Activated CD4-positive, CD25-positive, alpha-beta regulatory T cell treated with anti-CD3 and anti-CD28 coated beads, Interleukin-2, amount 50 U/mL, for 24 hours (primary cell): ENCODE measurements at places on chromosomes 7 and 10.

DNA sequence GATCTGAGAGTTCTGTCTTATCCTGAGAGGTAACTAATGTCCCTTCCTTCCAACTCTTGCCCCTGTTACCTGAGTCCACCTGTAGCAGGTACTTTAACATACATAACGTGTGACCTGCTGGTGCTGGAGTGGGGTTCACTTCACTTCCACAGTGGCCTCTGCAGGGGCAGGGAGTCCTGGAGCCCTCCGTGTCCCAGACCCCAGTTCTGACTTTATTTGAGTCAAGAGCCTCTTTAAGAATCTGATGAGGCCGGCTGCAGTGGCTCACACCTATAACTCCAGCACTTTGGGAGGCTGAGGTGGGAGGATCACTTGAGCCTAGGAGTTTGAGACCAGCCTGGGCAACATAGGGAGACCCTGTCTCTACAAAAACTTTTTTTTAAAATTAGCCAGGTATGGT, 117.0 kb upstream of the RET start:
- ATAC-seq = no peak

DNA sequence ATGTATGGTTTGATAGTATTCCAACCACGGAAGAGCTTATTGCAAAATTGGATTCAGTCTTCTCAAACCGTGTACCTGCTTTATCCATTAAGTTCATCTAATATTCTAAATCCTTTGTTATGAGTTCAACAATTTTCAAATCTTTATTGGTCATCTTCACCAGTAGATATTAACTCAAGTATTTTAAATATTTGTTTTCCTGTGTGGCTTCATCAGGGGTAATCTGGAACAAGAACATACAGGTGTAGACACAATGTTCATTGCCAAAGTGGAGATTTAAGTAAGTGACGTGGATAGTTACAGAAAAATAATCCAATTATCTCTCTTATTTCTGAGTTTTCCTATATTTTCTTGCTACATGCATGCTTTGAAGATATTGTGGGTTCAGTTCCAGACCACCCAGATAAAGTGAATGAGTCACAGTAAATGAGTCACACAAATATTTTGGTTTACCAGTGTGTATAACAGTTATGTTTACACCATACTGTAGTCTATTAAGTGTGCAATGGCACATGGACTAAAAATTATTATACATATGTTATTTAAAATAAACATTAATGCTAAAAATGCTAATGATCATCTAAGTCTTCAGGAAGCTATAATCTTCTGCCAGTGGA, 429.0 kb upstream of the POT1 start:
- no peak for ATAC-seq

DNA sequence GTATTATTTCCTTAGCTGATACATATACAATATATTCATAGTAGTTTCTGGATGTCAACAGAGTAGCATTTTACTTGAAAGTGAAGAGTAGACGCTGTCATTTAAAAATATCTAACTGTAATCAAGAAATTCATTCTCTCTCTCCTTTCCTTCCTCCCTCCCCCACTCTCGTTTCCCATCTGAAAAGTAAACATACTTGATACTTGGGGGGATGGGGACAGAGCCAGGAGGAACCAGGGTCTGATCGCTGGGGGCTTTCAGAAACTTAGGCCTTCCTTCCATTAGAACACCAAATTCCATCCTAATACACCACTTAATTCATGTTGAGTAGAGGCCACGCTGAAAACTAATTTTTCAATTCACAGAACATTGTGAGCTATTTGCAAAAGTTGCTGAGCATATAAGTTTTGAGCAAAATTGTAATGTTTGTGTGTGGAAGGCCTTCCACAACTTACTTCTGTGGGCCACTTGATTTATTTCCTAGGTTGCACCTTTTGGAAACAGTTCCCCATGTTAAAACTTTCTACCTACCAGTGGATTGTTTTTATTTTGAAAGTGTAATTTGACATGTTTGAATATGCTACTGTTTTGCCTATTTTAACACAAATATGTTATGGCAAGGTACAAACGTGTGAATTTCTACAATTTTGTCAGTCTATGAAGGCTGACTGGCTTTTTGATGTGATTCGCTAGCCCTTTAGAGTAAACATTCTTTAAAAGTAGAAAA, 35.2 kb downstream of the CNPY1 start:
- ATAC-seq = no peak

GRCh38 chr7:149885191-149886017, 11.6 kb downstream of the ATP6V0E2 start:
- ATAC-seq = no peak

DNA sequence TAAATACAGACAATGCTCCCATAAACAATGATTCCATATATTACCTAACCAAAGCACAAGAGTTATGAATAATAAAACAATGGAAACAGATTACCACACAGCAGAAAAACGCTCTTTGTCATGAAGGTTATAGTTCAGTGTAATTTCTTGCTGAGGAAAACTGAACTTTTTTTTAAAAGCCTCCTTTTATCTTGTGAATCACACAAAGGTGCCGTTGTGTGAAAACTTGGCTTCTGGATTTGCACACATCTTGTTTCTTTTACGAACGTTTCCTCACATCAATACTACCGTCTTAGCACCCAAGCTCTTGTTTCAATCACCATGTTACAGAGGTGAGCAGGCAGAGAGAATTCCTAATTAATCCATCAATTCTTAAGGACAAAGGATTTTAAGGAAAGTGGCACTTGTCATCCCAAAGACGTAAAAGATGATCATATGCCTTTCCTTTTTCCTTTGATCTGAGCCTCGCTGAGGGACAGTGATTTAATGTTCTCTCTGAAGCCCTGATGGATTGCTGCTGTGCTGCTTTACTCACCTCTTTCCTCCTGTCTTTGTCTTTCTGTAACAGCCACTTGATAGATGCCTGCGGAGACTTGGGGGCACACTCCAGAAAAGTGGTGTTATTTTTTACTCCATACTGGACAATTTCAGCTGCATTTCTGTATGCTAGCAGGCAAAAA, 110.1 kb downstream of the CD36 start:
- ATAC-seq = no peak

DNA sequence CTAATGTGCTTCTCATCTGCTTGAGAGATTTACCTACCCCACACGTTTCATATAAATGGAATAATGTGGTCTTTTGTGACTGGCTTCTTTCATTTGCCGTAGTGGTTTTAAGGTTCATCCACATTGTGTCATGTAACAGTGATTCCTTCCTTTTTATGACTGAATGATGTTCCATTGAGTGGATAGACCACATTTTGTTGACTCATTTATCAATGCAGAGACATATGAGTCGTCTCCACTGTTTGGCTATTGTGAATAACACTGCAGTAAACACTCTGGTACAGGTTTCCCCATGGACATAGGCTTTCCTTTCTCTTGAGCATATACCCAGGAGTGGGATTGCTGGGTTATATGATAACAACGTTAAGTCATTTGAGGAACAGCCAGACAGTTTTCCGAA, 2.0 kb upstream of the AOC1 start:
- no peak for ATAC-seq

- ATAC-seq = no peak
Measured at GRCh38 chr7:100071018-100071723, 10.4 kb downstream of the ZNF3 start.

- ATAC-seq = peak; percentile 33
Measured at GRCh38 chr7:91276909-91277308, 12.7 kb downstream of the FZD1 start.

GRCh38 chr10:23293973-23294590, 50.5 kb downstream of the C10orf67 start:
- ATAC-seq = no peak

- peak; percentile 17 for ATAC-seq
Measured at GRCh38 chr7:30322271-30323005, 38.0 kb downstream of the ZNRF2 start.

GRCh38 chr7:98134420-98135228, 28.0 kb downstream of the LMTK2 start:
- no peak for ATAC-seq

DNA sequence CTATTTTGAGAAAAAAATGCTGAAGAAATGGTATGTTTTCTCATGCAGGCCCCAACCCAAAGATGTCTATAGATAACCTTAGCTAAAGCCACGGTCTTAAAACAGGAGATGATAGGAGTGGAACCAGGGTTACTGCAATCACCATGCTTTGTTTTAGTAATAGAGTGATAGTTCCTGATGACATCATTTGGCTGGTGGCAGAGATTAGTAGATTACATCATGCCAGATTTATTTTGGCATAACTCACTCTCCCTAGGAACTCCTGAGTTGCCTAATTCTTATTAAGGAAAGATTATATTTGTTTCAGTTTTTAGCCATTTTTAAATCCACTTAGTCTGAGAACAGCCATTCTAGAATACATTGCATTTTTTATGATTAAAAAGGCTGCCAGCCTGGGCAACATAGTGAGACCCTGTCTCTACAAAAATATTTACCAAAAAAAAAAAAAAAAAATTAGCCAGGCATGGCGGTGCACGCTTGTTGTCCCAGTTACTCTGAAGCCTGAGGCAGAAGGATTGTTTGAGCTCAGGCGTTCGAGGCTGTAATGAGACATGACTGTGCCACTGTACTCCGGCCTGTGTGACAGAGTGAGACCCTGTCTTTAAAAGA, 17.8 kb downstream of the ENO4 start:
- no peak for ATAC-seq

DNA sequence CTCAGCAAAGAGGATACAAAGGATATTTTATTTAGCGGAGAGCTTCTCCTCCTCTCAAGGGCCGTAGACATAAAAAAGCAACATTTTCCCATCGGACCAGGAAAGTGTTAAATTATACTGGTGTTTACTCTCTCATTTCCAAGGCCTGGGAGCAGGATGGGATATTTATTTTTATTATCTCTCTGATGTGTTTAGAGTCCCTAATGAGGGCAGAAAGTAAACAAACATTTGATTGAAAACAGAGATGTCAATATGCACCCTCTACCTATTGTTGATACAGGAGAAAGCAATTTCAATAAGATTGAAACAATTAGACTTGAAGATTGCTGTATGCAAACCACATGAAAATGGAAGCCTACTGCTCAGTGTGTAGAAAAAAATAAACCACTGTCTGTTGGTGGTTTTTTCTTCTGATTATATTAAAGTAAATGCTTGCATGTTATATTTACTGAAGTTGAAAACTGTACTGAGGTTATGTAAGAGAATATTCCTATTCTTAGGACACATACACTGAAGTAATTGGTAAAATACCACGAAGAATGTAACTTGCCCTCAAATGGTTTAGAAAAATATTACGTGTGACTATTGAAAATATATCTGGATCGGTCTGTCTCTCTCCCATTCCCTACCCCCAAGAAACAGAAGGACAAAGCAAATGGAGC, 59.3 kb downstream of the ATXN7L1 start:
- no peak for ATAC-seq

GRCh38 chr10:17412323-17412722, 42.1 kb downstream of the ST8SIA6 start:
- ATAC-seq = no peak

DNA sequence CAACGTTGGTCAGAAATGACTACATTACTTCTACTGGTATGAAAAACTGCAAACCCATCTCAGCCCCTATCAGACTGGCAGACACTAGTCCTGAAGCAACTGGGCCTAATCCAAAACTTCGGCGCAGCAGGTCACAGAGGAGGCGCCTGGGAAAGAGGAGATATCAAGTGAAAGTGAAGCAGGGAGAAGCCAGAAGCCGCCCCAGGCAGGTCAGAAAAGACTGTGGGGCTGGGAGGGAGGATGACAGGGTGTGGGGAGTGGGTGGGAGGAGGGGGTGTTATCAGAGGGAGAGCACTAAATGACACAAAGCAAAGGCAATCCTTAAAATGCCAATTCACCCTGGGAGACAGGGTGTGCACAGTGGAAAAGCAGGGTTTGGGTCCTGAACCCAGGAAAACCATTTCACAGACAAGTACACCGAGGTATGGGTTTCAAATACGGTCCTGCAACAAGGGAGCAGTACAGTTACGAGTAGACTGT, 731 bp downstream of the CHCHD3 start:
- no peak for ATAC-seq

DNA sequence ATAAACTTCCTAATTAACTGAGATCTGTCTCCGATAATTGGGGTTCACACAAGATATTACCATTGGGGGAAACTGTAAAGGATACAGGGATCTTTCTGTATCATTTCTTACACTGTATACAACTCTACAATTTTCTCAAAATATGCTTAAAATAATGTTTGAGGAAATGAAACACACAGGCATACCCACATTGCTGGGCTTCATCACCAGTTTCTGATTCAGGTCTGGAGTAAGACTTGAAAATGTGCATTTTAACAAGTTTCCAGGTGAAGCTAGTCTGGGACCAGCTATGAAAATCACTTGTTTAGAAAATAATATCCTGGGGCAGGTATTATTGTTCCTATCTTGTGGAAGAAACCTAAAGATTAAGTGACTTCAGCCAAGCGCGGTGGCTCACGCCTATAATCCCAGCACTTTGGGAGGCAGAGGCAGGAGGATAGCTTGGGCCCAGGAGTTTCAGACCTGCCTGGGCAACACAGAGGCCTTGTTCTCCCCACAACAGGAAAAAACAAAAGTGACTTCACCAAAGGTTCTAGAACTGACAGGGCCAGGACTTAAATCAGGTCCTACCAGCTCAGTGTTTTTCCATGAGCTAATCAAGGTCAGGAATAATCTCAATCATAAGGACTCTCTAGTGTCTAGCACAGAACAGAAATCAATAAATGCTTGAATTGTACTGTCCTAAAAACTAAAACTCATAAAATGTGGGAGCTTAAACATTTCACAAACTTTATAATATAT, 12.6 kb downstream of the TOMM7 start:
- no peak for ATAC-seq

GRCh38 chr7:99242682-99243081, 30.0 kb upstream of the MYH16 start:
- ATAC-seq = no peak

DNA sequence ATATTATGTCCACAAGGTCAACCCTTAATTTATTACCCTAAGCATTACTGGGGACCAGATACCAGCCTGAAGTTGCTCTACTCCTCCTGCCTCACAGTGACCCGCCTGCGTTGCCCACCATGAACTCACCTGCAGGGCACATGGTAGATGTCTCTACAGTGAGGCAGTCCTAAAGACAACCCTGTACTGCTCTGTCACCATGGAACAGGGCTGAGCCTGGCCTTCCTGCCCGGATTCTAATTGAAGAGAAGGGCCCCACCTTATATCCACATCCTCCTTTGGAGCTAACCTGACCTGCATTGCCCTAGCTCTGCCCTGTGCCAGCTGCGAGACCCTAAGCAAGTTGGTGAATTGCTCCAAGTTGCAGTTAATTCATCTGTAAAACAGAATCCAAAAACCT, 4.1 kb downstream of the SH3PXD2A start:
- no peak for ATAC-seq
